Activated T-helper 1 cell treated with Interleukin-2 at 50 U/mL for 16 hours (primary cell): ENCODE measurements at places on chromosomes 5 and 9.

- no peak for DNase-seq
Observed at GRCh38 chr9:8571643-8572042, 772.1 kb upstream of the DMAC1 start.

DNA sequence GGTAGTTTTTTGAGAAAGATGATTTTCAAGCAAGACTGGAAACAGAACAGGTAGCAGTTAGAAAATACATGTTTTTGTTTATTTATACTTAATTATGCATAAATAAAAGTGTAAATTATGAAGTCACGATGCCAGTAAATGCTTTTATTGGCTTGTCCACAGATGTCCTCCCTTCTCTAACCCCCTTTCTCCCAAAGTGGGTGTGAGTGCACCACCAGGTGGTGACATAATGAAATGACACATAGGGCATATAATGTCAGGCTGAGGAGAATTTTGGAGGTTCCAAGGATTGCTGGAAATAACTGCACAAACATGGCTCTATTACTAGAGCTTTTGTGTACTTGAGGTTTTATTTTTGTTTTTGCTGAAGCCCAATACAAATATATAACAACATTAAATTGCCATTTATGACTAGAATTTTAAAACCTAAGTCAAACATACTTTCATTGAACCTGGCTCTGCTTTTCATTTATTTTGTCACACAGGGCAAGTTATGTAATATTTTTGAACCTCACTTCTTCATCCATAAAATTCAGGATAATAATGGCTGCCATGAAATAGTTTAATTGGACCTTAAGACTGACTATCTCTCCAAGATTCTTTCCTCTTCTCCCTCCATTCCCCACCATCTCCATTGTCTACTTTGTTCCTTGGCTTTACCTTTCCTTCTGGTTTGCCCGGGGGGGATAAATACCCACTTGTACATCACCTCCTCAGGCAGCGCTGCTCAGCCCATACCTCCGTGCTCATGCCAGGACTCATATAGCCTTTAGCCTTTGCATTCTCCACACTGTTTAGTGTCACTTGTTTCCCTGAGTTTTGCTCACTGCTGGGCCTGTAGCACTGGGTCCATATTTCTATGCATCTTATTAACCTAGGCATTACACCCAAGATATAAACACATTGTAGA, 168.8 kb downstream of the PDE4D start:
- DNase-seq = no peak

GRCh38 chr5:132689513-132689912, 15.7 kb downstream of the IL4 start:
- DNase-seq = no peak

- DNase-seq = no peak
Observed at GRCh38 chr5:98318386-98318785, 455.1 kb upstream of the RGMB start.

DNA sequence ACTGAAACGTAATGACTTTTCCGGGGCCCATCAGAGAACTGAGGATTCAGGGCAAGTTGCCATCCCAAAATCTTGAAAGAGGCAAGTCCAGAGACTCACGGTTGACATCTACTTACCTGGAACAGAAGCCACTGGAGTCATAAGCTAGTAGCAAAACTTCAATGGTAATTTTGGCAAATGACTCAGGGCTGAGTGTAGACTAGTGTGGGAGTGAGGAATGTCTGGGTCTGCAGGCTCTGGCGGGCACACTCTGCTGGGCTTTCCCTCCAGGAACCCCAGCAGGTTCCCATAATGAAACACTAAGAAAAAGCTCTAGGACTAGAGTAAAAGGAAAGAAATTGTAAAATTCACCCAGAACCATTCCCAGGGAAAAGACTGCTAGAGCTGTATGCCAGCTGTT, 122.9 kb upstream of the NFIL3 start:
- no peak for DNase-seq

DNA sequence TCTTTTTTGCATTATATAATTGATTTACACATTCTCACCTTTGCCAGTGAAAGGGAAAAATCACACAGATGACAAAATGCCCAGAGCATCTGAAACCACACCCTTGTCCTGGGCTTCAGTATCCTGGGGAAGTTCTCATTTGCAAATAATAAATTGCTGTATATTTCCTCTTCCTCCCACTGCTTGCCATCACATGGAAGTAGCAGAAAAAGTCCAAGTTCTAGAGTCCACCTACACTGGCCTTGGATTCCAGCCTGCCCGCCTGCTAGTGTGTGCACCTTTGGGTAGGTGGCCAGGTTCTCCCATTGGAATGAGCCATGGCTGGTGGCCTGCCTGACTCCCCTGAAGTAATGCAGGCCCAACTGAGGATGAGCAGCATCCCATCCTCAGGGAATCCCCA, 149.4 kb downstream of the GADD45G start:
- DNase-seq = no peak

DNA sequence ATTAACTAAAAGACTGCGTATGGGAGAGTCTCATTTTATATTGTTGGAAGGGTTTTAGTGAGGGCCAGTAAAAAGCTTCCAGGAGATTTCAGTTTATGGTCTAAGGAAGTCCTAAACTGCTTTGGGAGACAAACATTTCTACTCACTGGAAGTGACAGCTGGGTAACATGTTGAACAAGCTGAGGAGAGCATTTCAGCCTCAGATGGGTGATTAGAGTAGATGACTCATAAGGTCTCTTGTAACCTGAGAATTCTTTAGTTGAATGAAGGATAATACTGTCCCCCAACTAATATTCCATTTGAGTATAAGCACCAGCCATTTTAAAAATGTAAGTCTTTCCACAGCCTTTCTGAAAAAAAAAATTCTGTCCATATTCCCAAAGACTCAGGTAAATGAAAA, 218.0 kb upstream of the C9orf72 start:
- DNase-seq = no peak

- no peak for DNase-seq
Observed at GRCh38 chr9:133116346-133117231, 4.5 kb downstream of the RALGDS start.

DNA sequence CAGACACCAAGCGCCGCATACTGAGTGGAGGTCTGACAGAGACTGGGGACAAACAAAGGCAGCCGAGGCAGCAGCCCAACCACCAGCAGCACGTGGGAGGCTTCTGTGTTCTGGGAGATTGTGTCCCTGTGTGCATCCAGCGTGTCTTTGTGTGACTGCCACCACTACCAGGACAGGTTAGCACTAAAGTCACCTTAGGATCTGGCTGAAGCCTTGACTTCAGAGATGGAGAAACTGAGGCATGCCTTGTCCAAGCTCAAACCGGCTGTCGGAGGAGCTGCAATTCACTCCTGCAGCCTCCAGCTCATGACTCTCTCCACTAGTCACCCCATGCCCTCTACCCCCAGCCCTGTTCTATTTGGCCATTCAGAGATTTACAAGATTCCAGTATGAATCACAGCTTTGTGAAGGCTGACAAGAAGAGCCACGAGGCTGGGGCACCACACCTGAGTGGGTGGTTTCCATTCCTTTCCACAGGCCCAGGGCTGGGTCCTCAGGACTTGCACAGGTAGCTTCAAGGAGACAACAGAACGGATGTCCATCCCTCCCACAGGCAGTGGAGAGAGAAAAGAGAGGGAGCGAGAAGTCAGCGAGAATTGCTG, 69.3 kb downstream of the SHB start:
- DNase-seq = no peak

GRCh38 chr9:133897675-133898074, 94.4 kb downstream of the VAV2 start:
- DNase-seq = no peak
